ENCODE measurements at places on chromosomes 2 and 18. TPM values are rescaled to one million over a fixed set of nuclear protein-coding genes. Genes with fewer than 3 reads are reported as not detected.

- H3K27ac ChIP-seq = no peak overlapping the region
- DNase-seq = no peak
- H3K27me3 ChIP-seq = peaks cover 5% of the 10 kb centered on the region
- no peak overlapping the region for H3K4me3 ChIP-seq
- H3K36me3 ChIP-seq = no peaks in the 10 kb centered on the region
Observed at GRCh38 chr18:48345596-48345995, 63.6 kb downstream of the ZBTB7C start.

GRCh38 chr2:45191976-45192375 is 182.7 kb upstream of the SIX2 start:
- H3K27me3 ChIP-seq = peaks cover 2% of the 10 kb centered on the region
- no peaks in the 10 kb centered on the region for H3K4me1 ChIP-seq
- DNase-seq = no peak
- no peak overlapping the region for H3K4me3 ChIP-seq
- H3K27ac ChIP-seq = no peak overlapping the region

DNA sequence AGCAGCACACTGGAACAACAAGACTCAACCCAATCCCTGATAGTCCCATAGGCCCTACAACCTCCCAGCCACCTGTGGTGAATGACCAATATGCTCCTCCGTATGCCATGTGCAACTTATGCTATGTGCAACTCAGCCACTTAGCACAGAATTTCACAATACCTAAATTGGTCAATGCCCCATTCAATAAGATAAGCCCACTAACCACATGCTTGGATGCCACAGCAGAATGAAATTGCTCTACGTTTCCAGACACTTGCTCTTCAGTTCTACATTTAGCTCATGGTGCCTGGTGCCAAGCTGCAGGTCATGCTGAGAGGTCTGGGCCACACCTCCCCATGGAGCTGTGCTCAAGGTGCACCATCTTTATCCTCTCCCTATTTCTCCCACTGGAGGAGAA is 159.8 kb downstream of the EN1 start:
- H3K27ac ChIP-seq = no peak overlapping the region
- DNase-seq = no peak
- H3K27me3 ChIP-seq = no peaks in the 10 kb centered on the region
- no peaks in the 10 kb centered on the region for H3K36me3 ChIP-seq
- no peaks in the 10 kb centered on the region for H3K4me1 ChIP-seq

DNA sequence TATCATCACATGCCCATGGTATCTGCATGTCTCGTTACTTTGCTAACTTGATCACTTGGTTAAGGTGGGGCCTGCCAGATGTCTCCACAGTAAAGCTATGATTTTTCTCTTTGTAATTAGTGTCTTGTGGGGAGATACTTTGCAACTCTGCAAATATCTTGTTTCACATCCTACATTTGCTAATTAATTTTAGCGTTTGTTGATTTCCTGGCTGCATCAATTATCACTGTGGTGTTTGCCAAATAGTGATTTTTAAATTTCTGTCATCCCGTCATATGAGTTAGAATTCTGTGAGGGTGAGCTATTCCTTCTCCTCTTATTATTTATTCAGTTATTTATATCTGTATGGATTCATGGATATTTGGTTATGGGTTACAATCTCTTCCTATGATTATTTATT is 161.4 kb downstream of the FMNL2 start:
- H3K27me3 ChIP-seq = peaks cover 2% of the 10 kb centered on the region
- H3K4me3 ChIP-seq = no peak overlapping the region
- DNase-seq = no peak

DNA sequence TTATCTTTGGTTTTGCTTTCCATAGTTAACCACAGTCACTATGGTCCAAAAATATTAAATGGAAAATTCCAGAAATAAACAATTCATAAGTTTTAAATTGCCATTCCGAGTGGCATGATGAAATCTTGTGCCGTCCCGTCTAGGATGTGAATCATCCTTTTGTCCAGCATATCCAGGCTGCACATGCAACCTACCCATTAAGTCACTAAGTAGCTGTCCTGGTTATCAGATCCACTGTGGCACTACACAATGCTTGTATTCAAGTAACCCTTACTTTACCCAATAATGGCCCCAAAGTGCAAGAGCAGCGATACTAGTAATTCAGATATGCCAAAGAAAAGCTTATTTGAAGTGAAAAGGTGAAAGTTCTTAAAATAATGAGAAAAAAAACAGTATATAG is 10.7 kb downstream of the USP34 start:
- peaks cover 4% of the 10 kb centered on the region for H3K27me3 ChIP-seq
- H3K36me3 ChIP-seq = no peaks in the 10 kb centered on the region
- H3K27ac ChIP-seq = no peak overlapping the region
- peaks cover 15% of the 10 kb centered on the region for H3K4me1 ChIP-seq
- DNase-seq = no peak

DNA sequence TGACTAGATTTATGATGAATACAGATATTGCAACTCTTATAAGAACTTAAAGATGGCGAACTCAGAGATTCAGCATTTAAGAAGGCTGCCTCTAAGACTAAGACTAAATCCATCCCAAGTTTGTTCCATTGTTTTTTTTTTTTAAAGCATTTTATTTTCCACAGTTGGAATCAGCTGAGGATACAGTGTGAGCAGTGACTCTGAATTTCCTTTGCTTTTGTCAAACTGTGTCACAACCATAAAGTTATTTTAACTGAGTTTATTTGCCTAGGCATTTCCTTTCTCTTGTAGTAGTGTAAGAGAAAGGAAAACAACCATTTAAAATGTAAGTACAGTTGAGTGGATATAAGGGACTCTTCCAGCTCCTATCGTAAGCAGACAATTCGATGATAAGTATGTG is 63.9 kb downstream of the ZEB2 start:
- H3K27ac ChIP-seq = peak overlapping the region; percentile 49
- peaks cover 2% of the 10 kb centered on the region for H3K27me3 ChIP-seq
- H3K4me3 ChIP-seq = peak overlapping the region; percentile 26
- DNase-seq = no peak

FHOD3 gene
- 0.67 TPM for total RNA-seq

NGEF gene
- 1.4 TPM for total RNA-seq

- no peaks in the 10 kb centered on the region for H3K4me1 ChIP-seq
- DNase-seq = no peak
Observed at GRCh38 chr2:140199312-140199711, 1419.1 kb upstream of the NXPH2 start.

GRCh38 chr18:8756571-8756970 is 51.2 kb downstream of the MTCL1 start:
- no peak for DNase-seq
- no peaks in the 10 kb centered on the region for H3K27me3 ChIP-seq
- no peaks in the 10 kb centered on the region for H3K4me1 ChIP-seq
- no peaks in the 10 kb centered on the region for H3K36me3 ChIP-seq
- no peak overlapping the region for H3K4me3 ChIP-seq
- no peak overlapping the region for H3K27ac ChIP-seq

DNA sequence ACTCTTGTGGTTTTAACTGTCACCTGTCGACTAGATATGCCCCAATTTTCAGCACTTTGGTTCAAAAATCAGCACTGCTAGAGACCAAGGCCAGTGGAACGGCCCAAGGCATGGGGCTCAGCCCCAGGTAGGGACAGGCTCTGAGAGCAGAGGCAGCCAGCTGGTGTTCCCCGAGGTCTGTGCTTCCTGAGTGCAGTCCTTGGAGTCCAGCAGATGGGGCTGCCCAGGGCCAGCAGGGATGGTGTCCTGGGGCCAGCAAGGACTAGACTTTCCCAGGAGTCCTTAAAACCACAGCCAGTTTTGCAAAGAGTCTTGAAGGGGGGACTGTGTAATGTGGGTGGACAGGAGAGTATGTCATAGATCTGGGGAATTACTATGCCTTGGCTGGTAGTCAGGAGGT is 56.3 kb downstream of the POMC start:
- no peak overlapping the region for H3K27ac ChIP-seq
- H3K27me3 ChIP-seq = peaks cover 3% of the 10 kb centered on the region
- no peaks in the 10 kb centered on the region for H3K36me3 ChIP-seq
- H3K4me1 ChIP-seq = peaks cover 14% of the 10 kb centered on the region
- no peak for DNase-seq
- H3K4me3 ChIP-seq = no peak overlapping the region

DNA sequence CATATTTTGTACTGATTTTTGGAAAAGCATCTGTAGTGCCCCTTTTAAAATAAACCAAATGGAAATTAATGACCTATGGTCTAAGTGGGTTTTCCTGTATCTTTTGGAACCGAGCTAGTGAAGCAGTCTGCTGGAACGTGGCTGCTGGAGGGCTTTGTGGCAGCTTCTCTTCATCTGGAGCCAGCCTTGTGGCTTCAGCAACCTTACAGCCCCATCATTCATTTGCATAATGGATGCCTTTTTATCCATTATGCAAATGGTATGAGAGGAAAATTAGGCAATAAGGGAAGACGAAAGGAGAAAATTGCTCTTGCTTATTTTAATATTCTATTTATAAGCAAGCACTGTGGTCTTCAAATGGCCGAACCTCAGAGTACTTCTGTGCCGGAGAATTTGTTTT is 421.0 kb downstream of the PARD3B start:
- H3K36me3 ChIP-seq = no peaks in the 10 kb centered on the region
- peaks cover 15% of the 10 kb centered on the region for H3K4me1 ChIP-seq
- H3K27ac ChIP-seq = no peak overlapping the region
- no peak overlapping the region for H3K4me3 ChIP-seq

DNA sequence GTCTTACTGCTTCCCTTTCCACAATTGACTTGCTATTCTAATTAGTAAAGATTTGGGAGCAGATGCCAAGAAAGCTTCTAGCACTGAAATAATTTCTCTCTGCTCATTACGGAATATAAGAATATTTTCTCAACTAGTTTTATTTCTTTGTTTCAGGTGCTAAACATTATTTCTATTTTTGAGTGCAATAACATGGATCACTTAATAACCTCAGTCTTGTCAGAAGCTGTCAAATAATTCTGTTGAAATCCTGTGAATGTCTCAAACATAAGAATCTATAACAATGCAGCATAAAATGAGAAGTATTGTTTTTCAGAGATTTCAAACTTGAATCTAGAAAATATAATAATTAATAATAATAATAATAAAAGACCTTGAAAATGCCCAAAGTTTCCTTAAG is 1221.0 kb downstream of the DSC3 start:
- no peak overlapping the region for H3K27ac ChIP-seq
- no peak for DNase-seq
- H3K36me3 ChIP-seq = no peaks in the 10 kb centered on the region
- peaks cover 1% of the 10 kb centered on the region for H3K27me3 ChIP-seq

DSG1 gene
- not detected for total RNA-seq

DNA sequence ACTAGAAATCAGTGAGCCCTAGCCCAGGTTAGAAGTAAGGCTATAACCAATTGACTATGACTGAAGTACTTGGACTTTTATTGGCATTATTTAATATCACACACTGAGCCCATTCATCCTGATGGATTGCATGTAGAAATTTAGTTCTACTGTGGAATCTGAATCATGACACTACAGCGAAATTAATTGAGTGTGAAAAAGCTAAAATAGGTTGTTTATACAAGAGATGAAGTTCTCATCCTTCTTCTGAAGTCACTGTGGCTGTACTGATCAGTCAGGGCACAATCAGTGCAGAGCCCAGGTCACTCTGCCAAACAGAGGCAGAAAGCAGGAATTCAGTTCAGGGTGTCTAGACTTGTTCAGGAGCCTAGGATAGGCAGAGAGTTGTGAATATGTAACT is 158.9 kb downstream of the BABAM2 start:
- H3K4me1 ChIP-seq = peaks cover 5% of the 10 kb centered on the region
- no peak for DNase-seq
- H3K27me3 ChIP-seq = no peaks in the 10 kb centered on the region
- H3K36me3 ChIP-seq = no peaks in the 10 kb centered on the region

DNA sequence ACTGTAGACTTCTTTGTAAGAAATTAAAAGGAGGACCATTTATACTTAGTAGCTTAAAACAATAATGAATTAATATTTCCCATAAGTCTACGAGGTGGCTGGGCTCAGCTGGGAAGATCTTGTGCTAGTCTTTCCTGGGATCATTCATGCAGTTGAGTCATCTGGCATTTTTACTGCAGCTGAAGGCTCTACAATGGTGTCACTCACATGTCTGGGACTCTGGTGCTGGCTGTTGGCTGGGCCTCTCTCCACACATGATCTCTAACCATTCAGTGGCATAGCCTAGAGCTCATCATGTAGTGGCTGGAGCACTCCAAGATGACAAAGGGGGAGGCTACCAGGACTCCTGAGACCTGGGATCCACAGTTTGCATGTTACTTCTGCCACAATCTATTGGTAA is 35.5 kb downstream of the CLASP1 start:
- no peak overlapping the region for H3K27ac ChIP-seq
- H3K4me1 ChIP-seq = peaks cover 19% of the 10 kb centered on the region
- DNase-seq = no peak
- H3K4me3 ChIP-seq = no peak overlapping the region

DNA sequence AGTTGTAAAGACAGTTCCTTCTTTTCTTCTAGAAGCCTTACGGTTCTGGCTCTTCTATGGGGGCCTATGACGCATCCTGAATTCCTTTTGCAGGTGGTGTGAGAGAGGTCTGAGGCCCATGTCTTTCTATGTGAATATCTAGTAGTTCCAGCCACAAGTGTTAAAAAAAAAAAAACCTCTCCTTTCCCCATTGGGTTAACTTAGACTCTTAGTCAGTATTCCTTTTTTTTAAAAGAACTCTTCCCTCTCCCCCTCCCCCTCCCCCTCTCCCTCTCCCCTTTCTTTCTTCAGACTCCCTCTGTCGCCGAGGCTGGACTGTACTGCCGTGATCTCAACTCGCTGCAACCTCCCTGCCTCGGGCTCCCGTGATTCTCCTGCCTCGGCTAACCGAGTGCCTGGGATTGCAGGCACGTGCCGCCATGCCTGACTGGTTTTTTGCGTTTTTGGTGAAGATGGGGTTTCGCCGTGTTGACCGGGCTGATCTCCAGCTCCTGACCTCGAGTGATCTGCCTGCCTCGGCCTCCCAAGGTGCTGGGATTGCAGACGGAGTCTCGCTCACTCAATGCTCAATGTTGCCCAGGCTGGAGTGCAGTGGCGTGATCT is 11.4 kb upstream of the CIDEA start:
- no peak for DNase-seq
- H3K27ac ChIP-seq = no peak overlapping the region
- H3K27me3 ChIP-seq = peaks cover 7% of the 10 kb centered on the region
- H3K36me3 ChIP-seq = no peaks in the 10 kb centered on the region

DNA sequence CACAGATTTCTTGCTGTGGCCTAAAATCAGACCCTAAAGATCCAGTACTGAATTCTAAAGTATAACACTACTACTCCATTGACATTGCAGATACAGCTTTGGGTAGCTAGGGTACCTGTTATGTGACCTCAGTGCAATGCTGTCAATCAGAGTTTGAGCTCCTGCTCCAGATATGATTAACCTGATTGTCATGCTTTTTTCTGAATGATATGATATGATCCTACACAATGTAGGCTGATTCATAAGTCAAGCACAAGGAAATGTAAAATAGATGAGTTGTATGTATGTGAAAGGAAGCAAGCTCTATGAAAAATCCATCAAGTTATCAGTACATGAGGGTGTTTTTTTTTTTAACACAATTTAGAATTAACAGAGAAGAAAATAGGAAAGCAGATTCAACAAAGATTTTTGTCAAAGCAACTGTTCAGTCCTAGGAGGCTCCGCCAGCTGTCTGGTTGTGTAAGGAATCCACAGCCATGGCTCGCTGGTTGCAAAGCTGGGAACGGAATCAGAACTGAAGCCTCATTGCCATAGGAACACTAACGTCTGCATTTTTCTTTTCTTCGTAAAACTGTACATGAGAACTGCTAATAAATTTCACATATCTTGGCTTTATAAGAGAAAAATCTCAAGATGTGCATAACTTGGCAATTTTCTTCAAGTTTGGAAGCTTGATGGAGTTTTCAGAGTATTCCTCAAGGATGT is 52.9 kb downstream of the NR4A2 start:
- H3K4me3 ChIP-seq = no peak overlapping the region
- no peaks in the 10 kb centered on the region for H3K27me3 ChIP-seq
- DNase-seq = no peak

ALK gene
- total RNA-seq = 0.05 TPM

- peak; percentile 32 for DNase-seq
- peak overlapping the region; percentile 84 for H3K27ac ChIP-seq
Observed at GRCh38 chr18:63366213-63367052, 573 bp downstream of the KDSR start.
